ENCODE measurements at places on chromosomes 6 and 20.

DNA sequence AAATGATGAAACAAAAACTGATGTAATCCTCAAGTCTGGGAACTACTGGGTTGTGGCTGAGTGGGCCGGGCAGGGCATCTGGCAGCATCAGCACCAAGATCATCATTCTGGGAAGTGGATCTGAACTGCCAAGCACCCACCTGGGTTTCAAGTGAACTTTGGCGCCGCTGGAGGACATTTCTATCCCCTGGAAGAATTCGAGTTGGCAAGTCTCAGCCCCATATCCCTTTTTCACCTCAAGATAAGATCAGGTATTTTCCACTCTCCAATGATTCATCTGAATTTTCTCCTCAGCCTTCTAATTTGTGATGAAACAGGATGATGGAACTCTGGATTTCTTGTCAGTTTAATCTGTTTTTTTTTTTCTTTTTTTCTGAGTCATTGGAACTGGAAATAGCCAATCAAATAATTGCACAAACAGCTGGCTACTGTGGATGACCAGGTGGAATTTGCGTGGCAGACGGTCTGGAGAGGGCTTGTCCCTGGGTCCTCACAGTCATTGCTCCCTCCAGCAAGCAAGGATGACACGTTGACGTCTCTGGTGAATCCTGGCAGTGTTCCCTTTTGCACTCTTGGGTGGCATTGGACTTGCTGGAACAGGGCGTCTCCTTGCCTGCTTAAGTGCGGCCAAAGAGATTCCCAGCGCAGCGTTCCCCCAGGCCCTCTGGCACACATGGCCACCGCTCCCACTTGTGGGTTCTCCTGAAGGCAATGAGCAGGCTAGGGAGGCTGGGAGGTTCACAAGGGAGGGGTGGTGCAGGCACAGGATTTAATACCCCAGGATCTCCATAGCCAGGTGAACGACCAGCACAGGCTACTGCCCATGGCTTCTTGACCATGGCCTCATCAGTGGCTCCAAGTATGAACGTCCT is 80.4 kb downstream of the DHX35 start:
- DNase-seq, result no peak

- peak; percentile 38 for DNase-seq
Measured at GRCh38 chr6:110180228-110181008, at the start of gene CDC40. Gene CDC40 (plus strand): TSS chr6:110180427. CDS start chr6:110180445, 18 bp downstream.

DNA sequence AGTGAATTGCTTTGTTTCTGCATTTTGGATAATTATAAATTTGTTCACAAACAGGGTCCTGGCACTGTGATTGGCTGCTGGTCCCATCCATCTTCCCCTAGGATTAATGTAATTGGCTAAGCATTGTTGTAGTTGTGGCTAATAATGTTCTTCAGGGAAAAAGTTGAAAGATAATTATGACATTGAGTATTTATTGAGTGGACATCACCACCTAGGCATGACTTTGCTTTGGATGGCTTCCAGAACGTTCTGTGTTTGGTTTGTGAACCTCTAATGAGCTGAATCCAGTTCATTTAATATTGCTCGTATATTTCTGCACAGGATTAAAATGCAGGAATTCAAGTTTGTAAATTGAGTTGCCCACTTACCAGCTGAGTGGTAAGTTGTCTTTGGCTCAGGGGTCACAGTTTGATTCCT is 55.1 kb downstream of the ARID1B start:
- DNase-seq, result no peak

GRCh38 chr6:139784222-139784769 is 409.8 kb upstream of the CITED2 start:
- DNase-seq, result no peak

DNA sequence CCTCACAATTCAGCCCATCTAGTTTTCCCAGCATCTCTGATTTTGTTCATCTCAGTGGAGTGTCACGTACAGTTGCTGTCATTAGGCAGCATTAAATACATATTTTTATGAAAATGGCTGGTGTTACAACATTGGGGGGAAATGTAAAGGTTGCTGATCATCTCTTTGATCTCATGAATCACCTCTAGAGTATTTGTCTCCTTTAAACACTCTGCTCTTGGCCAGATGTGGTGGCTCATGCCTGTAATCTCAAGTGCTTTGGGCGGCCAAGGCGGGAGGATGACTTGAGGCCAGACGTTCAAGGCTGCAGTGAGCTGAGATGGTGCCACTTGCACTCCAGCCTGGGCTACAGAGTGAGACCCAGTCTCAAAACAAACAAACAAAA is 128.1 kb downstream of the IPCEF1 start:
- DNase-seq, result no peak

DNA sequence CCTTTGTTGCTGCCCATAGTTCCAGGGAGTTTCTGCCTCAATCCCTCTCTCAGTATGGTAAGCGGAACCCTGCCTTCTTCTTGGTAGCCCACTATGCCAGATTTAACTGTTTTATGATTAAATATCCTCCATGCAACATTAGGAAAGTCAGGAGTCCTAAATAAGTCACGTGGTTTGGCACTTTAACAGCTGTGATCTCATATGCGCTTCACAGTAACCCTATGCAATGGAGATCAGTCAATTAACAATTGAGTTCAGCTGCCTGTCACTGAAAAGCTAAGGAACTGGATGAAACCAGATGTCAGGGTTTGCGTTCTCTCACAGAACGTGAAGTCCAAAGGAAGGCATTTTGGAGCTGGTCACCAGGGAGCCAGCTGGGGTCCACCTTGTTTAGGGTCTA is 81.6 kb downstream of the PSMB1 start:
- DNase-seq, result no peak

DNA sequence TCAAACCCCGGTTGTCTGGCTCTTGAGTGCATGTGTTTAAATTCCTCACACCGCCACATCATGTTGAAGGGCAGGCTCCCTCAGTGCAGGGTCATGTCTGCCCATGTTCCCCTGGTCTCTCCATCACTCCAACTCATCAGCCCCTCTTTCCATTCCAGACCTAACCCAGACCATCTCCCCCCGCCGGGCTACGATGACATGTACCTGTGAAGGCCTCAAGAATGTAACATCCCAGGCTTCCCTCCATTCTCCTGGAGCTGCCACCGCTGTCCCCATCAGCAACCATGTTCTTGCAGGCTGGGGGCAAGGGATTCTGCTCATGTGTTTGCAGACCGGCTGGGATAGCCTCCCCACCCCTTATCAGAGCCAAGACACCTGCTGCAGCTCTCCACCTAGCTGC is 19.9 kb downstream of the TMEM74B start:
- DNase-seq, result no peak

DNA sequence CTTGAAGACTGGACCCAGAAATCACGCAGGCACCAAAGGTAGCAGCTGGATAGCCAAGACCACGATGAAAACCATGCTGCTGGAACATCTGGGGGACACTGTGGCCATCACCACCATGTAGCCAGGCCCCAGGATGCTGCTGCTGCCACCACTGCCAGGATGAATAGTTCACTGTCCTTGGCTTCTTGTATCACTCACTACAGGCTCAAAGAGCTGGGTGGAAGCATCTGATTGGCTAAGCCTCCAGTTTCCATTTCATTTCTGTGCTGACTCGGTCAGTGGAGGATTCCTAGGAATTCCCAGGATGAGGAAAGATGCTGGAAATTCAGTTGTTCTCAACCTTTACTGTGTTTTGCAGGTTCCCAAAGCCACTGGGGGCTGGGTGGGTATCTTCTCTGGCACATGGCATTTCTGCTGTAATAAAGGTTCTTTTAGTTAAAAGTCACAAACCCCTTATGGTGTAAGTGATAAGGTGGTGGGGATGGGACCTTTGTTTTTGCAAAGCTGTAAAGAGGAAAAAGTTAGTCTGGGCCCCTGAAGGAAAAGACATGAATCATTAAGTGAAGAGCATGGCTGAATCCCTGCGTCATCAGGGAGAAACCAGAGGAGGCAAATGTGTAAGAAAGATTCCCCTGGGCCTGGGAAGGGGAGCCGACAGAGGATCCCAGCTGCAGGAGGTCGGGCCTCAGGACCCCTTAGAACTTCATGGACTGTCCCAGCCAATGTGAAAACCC is 75.6 kb upstream of the RNF24 start:
- no peak for DNase-seq

DNA sequence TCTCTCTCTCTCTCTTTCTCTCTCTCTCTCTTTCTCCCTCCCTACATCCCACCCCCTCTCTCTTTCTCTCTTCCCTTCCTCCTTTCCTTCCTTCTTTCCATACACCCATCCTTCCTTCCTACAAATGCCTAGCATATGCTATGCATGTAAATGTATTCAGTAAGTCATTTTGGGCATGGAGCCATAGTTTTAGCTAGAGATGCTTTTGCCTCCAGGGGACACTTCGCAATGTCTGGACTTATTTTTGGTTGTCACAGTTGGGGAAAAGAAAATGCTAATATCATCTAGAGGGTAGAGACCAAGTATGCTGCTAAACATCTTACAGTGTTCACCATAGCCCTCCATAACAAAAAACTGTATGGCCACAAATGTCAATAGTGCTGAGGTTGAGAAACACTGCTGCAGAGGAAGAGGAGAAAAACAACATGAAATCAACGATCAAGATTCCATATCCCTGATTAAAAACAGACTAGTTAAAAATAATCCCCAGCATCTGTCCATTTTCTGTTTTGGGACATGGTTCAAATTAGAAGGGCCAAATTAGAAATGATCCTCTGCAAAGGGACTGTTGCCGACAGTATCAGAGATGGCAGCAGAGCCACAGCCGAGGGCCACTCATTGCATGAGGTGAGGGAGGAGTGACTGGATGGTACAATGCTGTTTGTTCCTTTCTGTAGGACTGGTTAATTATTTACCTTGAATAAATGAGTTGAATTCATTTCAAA is 152.7 kb downstream of the SH3BGRL2 start:
- DNase-seq, result no peak

DNA sequence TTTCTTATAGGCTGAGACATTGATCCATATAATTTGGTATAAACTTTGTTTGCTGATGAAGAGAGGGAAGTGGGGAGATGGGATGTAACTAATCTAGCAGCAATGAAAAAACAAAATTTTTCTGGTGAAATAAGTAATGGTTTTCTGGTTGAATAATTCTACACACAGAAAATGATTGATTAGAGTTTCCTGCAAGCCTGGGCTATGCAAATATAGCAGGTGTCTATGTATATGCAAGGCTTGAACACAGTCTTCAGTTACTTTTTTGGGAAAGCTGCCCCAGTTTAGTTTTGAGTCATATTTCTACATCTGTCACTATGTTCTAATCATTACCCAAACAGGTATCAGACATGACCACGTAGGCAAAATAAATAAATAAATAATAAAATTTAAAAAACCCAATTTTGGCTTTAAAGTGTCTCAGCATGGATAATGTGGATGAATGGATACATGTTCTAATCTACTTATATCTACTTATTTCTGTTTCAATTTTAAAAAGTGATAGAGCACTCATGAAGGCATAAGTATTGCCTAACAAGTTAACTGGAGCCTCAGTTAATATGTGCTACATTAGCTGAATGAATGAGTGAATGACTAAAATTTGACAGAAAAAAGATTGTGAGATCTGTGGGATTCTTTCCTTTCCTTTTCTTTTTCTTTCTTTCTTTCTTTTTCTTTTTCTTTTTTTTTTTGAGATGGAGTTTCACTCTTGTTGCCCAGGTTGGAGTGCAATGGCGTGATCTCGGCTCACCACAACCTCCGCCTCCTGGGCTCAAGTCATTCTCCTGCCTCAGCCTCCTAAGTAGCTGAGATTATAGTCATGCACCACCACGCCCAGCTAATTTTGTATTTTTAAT is 37.2 kb upstream of the TFB1M start:
- no peak for DNase-seq

GRCh38 chr20:9401371-9401770 is 113.0 kb upstream of the LAMP5 start:
- no peak for DNase-seq

- no peak for DNase-seq
Measured at GRCh38 chr6:136788069-136788902, 4.0 kb downstream of the MAP3K5 start.
